ENCODE measurements at places on chromosomes 5 and 9. TPM values are rescaled to one million over a fixed set of nuclear protein-coding genes. Genes with fewer than 3 reads are reported as not detected.

Gene PNPLA7
- polyA plus RNA-seq, result 4.5 TPM

Gene CYLC2
- not detected for polyA plus RNA-seq

Gene TLE1
- polyA plus RNA-seq, result 43.6 TPM

Gene GARIN3
- not detected for polyA plus RNA-seq

Gene SLC23A1
- 2.1 TPM for polyA plus RNA-seq

DNA sequence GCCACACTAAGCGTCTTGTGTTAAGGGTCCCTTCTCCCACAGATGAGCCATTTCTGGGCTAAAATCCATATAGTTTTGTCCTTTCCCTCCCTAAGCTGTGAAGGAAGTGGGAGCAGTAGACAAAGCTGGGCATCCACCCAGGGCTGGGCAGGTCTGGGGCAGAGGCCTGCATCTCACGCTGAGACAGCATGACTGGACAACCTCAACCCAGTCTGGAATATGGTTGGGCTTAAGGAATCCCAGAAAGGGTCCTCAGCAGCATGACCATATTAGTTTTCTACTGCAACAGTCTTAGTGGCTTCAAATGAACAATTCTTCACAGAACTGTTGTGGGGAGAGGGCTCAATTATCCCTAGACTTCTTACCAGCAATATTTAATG, 173.8 kb downstream of the AUH start:
- H3K4me3 ChIP-seq, result no peak overlapping the region
- DNase-seq, result no peak
- H3K4me1 ChIP-seq, result peaks cover 8% of the 10 kb centered on the region
- no peaks in the 10 kb centered on the region for H3K36me3 ChIP-seq

- no peak overlapping the region for H3K27ac ChIP-seq
- H3K36me3 ChIP-seq, result no peaks in the 10 kb centered on the region
- no peak for DNase-seq
Observed at GRCh38 chr5:111645303-111645838, 111.6 kb downstream of the NREP start.

- peak; percentile 64 for DNase-seq
- no peak overlapping the region for H3K27ac ChIP-seq
- H3K4me1 ChIP-seq, result peaks cover 8% of the 10 kb centered on the region
- H3K36me3 ChIP-seq, result peaks cover 86% of the 10 kb centered on the region
- no peak overlapping the region for H3K4me3 ChIP-seq
- H3K27me3 ChIP-seq, result no peaks in the 10 kb centered on the region
Observed at GRCh38 chr9:134049772-134050588, 17.8 kb downstream of the BRD3 start.

DNA sequence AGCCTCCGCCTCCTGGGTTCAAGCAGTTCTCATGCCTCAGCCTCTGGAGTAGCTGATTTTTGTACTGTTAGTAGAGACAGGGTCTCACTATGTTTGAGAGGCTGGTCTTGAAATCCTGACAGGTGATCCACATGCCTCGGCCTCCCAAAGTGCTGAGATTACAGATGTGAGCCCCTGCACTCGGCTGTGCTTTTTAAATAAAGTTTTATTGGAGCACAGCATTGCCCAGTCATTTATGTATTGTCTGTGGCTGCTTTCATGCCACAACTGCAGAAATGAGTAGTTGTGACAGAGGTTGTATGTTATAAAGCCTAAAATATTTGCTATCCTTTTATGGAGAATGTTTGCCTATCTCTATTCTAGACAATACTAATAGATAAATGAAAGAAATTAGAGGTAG, 169.2 kb downstream of the AOPEP start:
- H3K27ac ChIP-seq, result no peak overlapping the region
- H3K36me3 ChIP-seq, result no peaks in the 10 kb centered on the region
- no peaks in the 10 kb centered on the region for H3K4me1 ChIP-seq
- no peaks in the 10 kb centered on the region for H3K27me3 ChIP-seq
- no peak for DNase-seq
- no peak overlapping the region for H3K4me3 ChIP-seq

GRCh38 chr5:160466889-160467554, 45.4 kb downstream of the PTTG1 start:
- H3K27ac ChIP-seq, result peak overlapping the region; percentile 50
- H3K27me3 ChIP-seq, result peaks cover 11% of the 10 kb centered on the region
- H3K36me3 ChIP-seq, result no peaks in the 10 kb centered on the region
- no peak overlapping the region for H3K4me3 ChIP-seq
- H3K4me1 ChIP-seq, result peaks cover 56% of the 10 kb centered on the region
- DNase-seq, result no peak

GRCh38 chr9:69009708-69010107, 4.2 kb downstream of the PRKACG start:
- H3K4me3 ChIP-seq, result no peak overlapping the region
- H3K36me3 ChIP-seq, result no peaks in the 10 kb centered on the region
- no peak overlapping the region for H3K27ac ChIP-seq
- no peaks in the 10 kb centered on the region for H3K4me1 ChIP-seq
- H3K27me3 ChIP-seq, result no peaks in the 10 kb centered on the region
- DNase-seq, result no peak

DNA sequence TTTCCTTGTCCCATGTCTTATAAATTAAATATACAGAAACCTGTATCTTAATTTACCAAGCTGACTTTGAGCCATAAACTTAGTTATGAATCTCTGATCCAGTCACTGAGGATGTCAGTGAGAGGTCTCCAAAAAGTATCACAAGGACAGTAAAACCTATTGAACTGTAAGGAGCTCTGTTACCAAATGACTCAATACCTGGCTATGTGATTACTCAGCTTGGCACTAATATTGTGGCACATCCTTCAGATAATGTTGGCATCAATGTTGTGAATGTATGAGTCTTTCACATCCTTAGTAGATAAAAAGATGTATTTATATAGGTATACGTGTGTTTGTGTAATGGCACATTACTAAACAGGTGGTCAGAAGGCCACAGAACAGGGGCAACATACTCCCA, 18.0 kb upstream of the CAPSL start:
- H3K27ac ChIP-seq, result no peak overlapping the region
- H3K4me1 ChIP-seq, result no peaks in the 10 kb centered on the region
- no peak overlapping the region for H3K4me3 ChIP-seq
- no peak for DNase-seq
- H3K36me3 ChIP-seq, result no peaks in the 10 kb centered on the region

- no peaks in the 10 kb centered on the region for H3K36me3 ChIP-seq
- no peak overlapping the region for H3K27ac ChIP-seq
- H3K4me1 ChIP-seq, result no peaks in the 10 kb centered on the region
- H3K4me3 ChIP-seq, result no peak overlapping the region
- no peaks in the 10 kb centered on the region for H3K27me3 ChIP-seq
Observed at GRCh38 chr9:116422119-116422979, 264.8 kb upstream of the TRIM32 start.

GRCh38 chr5:132485641-132486317, 4.8 kb downstream of the IRF1 start:
- DNase-seq, result no peak
- no peaks in the 10 kb centered on the region for H3K27me3 ChIP-seq
- peaks cover 24% of the 10 kb centered on the region for H3K4me1 ChIP-seq
- H3K27ac ChIP-seq, result peak overlapping the region; percentile 100
- peak overlapping the region; percentile 77 for H3K4me3 ChIP-seq

DNA sequence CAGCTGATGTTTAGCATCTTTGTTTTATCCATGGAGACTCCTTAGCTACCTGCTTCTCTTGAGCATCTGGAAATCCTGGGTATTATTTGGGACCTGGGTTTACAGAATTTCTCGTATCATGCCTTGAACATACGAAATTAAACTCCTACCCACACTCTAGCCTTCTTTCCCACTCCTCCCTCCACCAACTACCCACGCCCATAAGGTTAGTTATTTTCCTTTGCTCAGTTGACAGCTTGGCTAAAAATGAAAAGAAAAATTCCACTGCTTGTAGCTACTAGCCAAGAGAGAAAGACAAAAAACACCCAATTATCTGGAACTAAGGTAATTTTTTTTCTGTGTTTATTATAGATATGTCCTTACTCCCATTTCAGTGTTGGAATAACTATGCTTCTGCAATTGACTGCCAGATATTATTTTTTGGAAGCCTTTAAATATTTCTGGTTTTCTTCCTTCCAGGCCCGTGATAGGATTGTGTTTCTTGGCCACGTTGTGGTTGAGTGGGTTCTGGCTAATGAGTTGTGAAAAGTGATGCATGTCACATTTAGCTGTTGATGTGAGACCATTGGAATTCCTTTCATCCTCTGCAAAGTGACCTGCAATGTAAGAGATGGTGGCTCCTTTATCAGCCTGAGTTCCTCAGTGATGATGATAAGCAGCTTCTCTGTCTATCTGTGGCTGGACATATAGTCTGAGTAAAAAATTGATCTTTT, 308.1 kb downstream of the LRRC70 start:
- no peak overlapping the region for H3K4me3 ChIP-seq
- no peaks in the 10 kb centered on the region for H3K36me3 ChIP-seq
- no peak overlapping the region for H3K27ac ChIP-seq
- no peak for DNase-seq
- no peaks in the 10 kb centered on the region for H3K27me3 ChIP-seq

DNA sequence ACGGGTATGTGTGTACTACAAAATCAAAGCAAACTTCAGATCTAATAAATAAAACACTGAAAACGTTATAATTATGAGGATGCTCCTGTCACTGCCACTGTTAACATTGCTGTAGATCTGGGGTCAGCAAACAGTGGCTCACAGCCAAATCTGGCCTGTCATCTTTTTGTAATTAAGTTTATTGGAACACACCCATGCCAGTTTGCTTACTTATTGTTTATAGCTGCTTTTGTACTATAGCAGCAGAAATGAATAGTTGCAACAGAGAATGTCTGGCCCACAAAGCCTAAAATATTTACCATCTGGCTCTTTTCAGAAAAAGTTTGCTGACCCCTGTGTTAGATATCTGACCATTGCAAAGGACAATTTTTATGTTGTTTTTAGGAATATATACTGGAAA, 32.1 kb downstream of the PRRC1 start:
- DNase-seq, result peak; percentile 7
- peaks cover 66% of the 10 kb centered on the region for H3K36me3 ChIP-seq
- H3K27me3 ChIP-seq, result no peaks in the 10 kb centered on the region
- H3K27ac ChIP-seq, result no peak overlapping the region
- no peak overlapping the region for H3K4me3 ChIP-seq
- no peaks in the 10 kb centered on the region for H3K4me1 ChIP-seq

DNA sequence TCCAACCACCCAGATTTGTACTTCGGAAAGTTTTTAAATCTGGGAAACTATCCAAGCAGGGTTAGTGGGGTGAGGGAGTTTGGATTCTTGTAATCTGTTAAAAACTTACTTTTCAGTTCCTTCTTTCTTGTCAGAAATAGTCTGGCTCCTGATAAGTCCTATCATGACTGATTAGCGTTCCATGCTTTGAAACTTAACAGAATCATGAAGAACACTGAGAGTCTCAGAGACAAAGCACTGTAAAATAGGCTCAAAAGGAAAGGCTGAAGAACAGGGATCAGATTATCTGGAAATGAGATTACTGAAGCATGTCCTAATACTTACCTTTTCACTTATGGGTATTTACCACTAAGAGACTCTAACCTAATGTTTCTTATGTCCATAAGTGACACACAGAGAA, 242.5 kb downstream of the ARRDC3 start:
- H3K4me1 ChIP-seq, result peaks cover 50% of the 10 kb centered on the region
- DNase-seq, result no peak
- H3K27ac ChIP-seq, result no peak overlapping the region
- no peaks in the 10 kb centered on the region for H3K27me3 ChIP-seq
- H3K36me3 ChIP-seq, result no peaks in the 10 kb centered on the region

- peak; percentile 99 for DNase-seq
- H3K27ac ChIP-seq, result peak within 1 kb of the TSS; percentile 90
- H3K36me3 ChIP-seq, result no peaks in the 10 kb centered on the region
- no peaks in the 10 kb centered on the region for H3K27me3 ChIP-seq
Observed at GRCh38 chr5:132556763-132557477, at the start of gene RAD50. Gene RAD50, plus strand, starts transcription at chr5:132556977. Its CDS starts 348 bp downstream, at chr5:132557325.

DNA sequence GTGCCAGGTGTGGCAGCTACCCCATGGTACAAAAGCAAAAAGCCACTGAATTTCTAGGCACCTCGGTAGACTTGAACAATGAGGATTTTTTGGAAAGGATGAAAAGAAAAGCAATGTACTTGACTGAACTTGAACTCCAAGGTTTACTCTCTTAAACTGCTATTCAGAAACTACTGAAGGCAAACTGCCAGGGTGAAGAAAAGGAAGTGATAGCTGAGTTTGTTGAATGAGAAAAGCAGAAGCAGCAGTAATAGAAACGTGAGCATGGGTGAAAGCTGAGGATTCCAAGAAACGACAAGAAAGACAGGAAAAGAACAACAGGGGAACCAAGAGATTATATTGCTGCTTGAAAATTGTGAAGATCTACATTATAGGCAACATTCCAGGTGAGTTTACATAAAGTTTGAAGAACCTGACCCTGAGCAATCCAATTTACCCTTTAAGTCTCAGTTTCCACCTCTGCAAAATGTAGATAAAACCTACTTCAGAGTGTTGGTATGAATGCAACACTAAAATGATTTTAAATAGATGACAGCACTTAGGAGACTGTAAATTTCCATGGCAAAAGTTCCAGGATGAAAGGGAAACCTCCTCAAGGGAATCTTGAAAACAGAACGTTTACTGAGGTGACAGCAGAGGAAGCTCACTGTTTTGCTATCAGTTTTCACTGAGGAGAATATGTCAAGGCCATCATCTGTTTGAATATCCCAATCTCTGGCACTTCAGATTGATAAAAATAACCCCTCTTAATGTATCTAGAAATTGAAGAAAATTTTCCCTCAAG, 245.8 kb downstream of the SPATA31D1 start:
- no peaks in the 10 kb centered on the region for H3K27me3 ChIP-seq
- no peak for DNase-seq
- H3K4me3 ChIP-seq, result no peak overlapping the region

GRCh38 chr5:147359581-147359980, 124.8 kb downstream of the STK32A start:
- H3K36me3 ChIP-seq, result no peaks in the 10 kb centered on the region
- no peak overlapping the region for H3K27ac ChIP-seq
- H3K4me1 ChIP-seq, result no peaks in the 10 kb centered on the region
- DNase-seq, result no peak

DNA sequence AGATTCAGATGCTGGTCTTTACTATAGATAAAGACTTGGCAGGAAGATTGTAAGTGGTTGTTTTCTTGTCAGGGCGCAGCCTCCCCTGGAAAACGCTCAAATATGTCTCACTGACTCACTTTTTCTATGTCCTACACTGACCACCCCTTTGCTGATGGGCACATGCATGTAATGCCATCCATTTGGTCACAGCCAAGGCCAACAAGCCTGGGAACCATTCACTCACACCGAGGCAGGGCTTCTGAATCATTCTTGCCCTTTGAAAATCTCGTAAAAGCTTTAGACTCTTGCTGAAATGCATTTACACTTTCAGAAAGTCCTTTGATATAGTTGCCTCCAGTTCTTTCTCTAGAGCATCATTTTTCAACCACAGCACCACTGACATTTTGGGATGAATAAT, 249.4 kb downstream of the ACTL7B start:
- H3K27ac ChIP-seq, result no peak overlapping the region
- no peaks in the 10 kb centered on the region for H3K4me1 ChIP-seq
- no peaks in the 10 kb centered on the region for H3K27me3 ChIP-seq
- no peak for DNase-seq

Measured in left lung (tissue), 14 donors.